ENCODE measurements at places on chromosomes 16 and 17.
A peak's percentile ranks its signal among the peaks of the same experiment; 100 is the strongest.

DNA sequence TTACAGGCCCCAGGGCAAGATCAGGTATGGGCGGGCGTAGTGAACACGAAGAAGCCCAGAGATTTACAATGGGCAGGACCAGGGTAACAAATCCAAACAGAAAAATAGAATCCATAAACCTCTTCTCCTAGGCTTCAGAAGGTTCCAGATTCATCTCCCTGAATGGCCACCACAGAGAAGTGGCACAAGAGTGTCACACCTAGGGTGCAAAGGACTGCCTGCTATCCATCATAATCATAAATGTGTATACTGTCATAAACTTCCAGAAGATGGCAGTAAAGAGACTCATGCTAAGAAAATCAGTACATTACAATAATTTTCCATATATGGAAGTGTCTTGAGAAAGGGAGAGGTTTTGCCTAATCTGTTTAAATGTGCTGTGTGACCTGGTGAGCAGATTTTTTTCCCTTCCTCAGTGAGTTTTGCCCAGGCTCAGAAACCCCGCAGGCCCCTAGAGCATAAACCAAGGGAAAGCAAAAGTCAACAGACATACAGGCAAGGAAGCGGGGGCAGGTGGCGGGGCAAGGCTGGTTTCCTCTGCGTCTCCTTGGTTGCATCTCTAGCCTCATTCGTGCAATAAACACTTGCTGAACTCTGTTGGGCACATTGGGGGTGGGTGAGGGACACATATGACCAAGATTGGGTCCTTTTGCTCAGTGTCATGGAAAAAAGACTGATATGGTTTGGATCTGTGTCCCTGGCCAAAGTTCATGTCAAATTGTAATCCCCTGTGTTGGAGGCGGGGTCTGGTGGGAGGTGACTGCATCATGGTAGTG is 92.0 kb upstream of the CDH5 start:
- peak; percentile 8 for DNase-seq

GRCh38 chr16:69402439-69402838 is 16.6 kb upstream of the TERF2 start:
- no peak for DNase-seq

DNA sequence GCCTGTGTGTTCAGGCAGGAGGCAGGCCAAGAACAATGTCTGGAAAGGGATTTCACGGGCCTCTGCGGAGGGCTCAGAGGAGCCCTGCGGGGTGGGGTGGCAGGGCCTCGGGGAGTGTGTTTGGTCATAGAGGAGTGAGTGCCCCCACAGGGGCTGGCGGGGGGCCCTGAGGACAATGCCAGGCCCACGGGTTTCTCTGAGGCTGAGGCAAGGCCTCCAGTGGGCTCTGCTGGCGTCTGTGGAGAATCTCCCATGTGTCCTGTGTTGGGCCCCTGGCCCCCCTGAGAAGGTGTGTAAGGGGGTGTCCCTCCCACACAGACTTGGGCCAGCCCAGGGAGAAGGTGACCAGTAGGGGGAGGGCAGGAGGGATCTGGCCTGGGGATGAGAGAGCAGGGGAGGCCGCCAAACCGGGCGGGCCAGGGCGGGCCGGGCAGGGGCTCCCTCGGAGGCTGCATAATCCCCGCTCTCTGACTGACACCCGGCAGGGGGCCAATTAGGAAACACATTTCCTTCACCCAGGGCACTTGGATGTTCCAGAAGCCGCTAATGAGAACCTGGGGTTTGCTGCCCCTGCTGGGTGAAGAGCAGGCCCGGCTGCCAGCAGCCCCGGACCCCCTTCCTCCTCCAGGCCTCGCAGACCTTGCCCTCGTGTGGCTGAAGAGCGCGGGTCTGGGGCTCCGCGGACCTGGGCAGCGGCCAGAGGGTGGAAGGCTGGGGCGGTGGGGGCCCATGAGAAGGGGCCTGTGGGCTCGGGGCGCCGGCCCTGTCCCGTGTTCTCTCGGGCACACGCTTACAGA is 204.2 kb downstream of the NTN1 start:
- no peak for DNase-seq

GRCh38 chr16:8853150-8853549 is 15.7 kb downstream of the CARHSP1 start:
- no peak for DNase-seq

DNA sequence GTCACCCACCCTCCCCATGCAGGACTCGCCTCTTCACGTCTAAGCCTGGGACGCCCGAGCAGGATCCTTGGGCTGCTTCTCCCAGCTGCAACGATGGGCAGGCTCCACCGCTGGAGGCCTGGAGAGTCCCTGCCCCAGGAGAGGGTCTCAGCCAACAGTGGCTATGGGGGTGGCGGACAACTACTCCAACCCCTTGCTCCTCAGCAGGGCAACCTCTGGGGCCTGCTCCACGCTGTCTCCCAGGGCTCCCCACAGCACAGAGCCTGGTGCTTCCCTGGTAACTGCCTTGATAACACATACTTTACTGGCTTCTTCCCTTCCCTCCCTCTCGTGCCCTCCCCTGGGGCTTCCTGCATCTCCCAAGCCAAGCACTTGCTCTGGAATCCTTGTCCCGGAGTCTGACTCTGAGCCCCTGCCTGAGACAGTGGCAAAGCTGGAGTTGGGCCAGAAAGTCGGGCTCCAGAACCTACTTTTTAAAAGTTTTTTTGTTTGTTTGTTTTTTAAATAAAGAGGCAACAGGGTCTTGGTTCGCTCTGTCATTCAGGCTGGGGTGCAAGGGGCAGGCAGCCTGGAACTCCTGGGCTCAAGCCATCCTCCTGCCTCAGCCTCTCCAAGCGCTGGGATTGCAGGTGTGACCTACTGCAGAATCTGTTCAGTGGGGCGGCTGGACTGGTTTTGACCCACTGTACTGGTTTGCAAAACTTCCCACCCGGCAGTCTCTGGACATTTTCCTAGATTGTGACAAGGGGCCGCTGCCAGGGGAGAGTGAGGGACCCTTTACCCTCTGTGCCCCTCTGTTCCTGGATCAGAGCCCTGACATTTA is 99.4 kb downstream of the TNFRSF13B start:
- no peak for DNase-seq

- no peak for DNase-seq
Measured at GRCh38 chr16:72590151-72590937, 418.4 kb upstream of the PMFBP1 start.

- DNase-seq: no peak
Measured at GRCh38 chr17:78526231-78527025, 50.8 kb downstream of the DNAH17 start.

- no peak for DNase-seq
Measured at GRCh38 chr16:57541754-57542435, 548 bp upstream of the ADGRG5 start.

DNA sequence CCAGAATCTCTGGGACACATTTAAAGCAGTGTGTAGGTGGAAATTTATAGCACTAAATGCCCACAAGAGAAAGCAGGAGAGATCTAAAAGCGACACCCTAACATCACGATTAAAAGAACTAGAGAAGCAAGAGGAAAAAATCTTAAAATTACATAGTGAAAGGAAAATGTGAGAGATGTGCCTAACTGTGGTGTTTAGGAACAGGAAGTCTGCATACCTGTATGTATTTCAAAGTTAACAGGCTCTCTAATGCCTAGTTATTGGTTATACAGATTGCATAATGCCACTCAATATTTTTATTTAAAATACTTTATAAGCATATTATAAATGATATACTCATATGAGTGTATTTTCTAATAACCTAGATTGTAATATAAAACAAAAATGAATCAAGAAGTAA is 25.9 kb downstream of the ZNF267 start:
- DNase-seq: no peak

GRCh38 chr17:9427465-9428315 is 147.9 kb downstream of the STX8 start:
- DNase-seq: no peak

GRCh38 chr16:82183004-82183397 is 13.0 kb upstream of the MPHOSPH6 start:
- no peak for DNase-seq

GRCh38 chr17:79968116-79968515 is 67.6 kb downstream of the TBC1D16 start:
- no peak for DNase-seq

DNA sequence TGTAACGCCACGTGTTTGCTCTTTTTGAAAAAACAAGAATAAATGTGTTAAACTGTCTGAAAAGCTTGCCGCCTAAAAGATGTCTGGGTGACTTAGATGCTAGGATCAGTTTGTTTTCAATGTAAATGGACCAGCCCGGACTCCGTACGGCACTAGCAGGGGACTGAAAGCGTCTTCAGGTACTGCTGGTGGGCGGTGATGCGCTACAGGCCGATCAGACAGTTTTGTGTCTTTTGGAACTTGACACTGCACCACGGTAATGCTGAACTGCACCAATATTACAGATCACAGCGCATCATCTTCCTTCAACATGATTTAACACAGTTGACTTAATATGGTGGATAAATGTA is 727 bp upstream of the MBTPS1 start:
- DNase-seq: peak; percentile 32

GRCh38 chr17:29115961-29116803 is 64.0 kb downstream of the MYO18A start:
- DNase-seq: peak; percentile 36

- no peak for DNase-seq
Measured at GRCh38 chr16:82628088-82628423, 1.3 kb downstream of the CDH13 start.

DNA sequence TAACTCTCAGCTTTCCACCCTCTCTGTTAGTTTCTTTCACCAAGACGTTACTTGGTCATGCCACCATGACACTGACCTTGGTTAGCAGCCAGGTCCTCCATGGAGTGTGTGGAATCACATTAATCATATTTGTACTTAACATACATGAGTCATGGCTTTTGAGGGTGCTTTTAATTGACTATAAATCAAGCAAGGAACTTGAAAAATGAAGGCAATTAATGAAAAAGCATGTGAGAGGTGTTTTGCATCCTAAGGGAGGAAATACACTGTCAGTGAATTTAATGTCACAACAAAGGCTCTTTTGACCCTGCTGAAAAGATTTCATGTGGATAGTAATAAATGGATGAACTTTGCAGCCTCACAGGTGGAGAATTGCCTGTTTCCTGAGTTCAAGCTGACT is 240.7 kb downstream of the CDH13 start:
- no peak for DNase-seq

GRCh38 chr17:50176559-50177357 is 11.0 kb downstream of the SGCA start:
- no peak for DNase-seq

DNA sequence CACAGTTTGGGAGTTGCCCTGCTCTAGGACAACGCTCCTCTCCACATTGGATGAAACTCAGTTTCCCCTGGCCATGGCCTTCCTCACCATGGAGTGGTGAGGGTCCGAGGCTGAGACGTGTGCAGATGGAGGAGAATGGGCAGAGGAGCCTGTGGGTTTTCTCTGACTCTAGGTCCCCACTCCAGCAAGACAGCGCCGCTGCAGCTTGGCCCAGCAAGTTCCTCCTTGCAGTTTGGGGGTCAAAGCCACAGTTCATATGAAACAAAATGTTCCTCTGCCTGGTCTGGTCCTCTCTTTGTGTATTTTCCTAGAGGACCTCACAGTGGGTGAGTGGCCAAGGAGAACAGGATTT is 2.3 kb downstream of the C16orf54 start:
- no peak for DNase-seq

DNA sequence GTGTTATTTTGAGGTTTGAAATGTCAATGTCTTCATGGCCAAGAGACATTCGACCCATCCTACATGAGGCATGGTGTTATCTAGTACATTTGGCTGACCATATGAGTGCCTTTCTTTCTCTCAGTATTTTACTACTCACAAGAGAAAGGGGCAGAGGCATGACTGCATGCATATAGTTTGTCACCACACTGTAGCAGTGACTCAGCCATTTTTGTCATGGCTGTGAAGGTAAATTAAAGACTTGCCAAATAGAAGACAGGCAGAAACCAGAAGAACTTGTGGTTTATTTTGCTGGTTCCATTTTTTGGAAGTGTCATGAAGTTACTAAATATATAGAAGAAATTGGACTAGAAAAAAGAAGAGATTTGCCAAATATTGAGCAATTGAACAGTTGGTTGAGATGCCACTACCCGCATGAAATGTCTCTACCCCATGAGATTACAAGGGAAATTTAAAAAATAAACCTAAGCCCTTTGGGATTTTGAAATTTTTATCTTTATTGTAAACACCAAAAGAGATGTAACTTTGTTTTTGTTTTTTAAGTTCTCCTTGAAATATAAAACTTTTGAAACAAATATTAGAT is 170.3 kb downstream of the CHD9 start:
- no peak for DNase-seq

- no peak for DNase-seq
Measured at GRCh38 chr16:14050291-14051027, 20.7 kb upstream of the MRTFB start.

DNA sequence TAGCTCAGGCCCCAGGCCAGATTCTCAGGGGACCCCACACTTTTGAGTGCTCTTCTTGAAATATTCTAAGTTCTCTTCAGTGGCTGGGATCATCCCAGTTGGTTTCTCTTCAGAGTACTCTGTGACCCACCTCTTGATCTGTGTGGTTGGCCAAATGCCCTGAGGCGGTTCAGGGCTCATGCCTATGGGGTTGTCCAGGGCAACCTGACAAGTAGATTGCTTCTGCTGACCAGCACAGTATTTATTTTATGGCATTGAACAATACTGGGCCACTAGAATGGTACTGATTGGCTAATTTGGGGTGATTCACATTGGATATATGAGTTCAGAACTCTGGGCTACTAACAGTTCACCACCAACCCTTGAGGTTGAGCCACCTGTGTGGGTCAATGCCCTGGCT is 7.4 kb upstream of the GOSR2 start:
- DNase-seq: no peak

GRCh38 chr17:76497979-76498875 is 3.0 kb downstream of the RHBDF2 start:
- no peak for DNase-seq

GRCh38 chr17:68562736-68563135 is 38.4 kb downstream of the FAM20A start:
- no peak for DNase-seq

- no peak for DNase-seq
Measured at GRCh38 chr17:56824503-56824902, 9.2 kb downstream of the C17orf67 start.

- DNase-seq: no peak
Measured at GRCh38 chr17:11582217-11582616, 16.1 kb upstream of the DNAH9 start.

GRCh38 chr16:678858-679813 is 1.1 kb upstream of the STUB1 start:
- peak; percentile 31 for DNase-seq

DNA sequence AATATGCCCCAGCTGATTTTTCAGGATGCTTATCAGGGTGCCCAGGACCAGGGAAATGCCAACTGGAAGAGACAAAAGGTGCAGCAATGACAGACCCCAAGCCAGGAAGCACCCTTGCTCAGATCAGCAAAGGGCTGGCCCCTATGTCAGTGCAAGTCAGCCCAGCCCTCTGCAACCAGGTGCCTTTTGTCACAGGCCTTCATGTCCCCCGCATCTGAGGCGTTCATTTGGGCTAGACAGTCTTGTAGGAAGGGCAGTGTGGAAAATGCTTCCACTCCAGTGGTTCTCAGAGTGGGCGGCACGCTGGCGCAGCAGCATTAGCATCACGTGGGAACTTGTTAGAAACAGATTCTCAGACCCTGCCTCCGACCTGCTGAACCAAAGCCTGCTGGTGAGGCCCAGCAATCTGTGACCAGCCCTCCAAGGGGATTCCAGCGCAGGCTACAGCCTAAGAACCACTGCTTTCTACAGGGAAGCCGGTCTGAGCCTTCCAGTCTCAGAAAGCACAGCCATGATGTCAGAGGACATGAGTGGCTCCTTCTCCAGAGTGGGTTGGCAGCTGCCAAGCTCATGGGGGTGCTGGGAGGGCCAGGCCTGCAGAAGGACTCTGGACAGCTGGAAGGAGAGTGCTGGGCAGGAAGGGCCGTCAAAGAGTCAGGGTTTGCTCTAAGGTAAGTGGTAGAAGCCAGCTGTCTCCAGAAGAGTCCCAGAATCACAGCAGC is 13.1 kb downstream of the SLC47A2 start:
- DNase-seq: no peak

- no peak for DNase-seq
Measured at GRCh38 chr16:57916735-57917438, 54.0 kb downstream of the CNGB1 start.

All from CD4-positive, alpha-beta T cell treated with Interleukin-2 at 100 ng/mL for 4 hours (primary cell).